Vagina (tissue), 2 donors: ENCODE measurements at places on chromosomes 7 and 10. TPM values are rescaled to one million over a fixed set of nuclear protein-coding genes. Genes with fewer than 3 reads are reported as not detected.

Gene OR13A1
- total RNA-seq: not detected

Gene C10orf62
- total RNA-seq: not detected

Gene NEUROD6
- not detected for total RNA-seq

Gene POU6F2
- not detected for total RNA-seq

Gene PNPLA8
- total RNA-seq: 18.7 TPM

Gene ATOH7
- total RNA-seq: not detected

Gene TDRD1
- not detected for total RNA-seq

Gene CALML3
- 50.6 TPM for total RNA-seq

Gene OR2A5
- not detected for total RNA-seq

Gene SAP25
- 2.9 TPM for total RNA-seq

Gene CYP2E1
- total RNA-seq: 2.9 TPM

Gene AS3MT
- 3.2 TPM for total RNA-seq

Gene TRAPPC14
- 18.2 TPM for total RNA-seq

Gene EBF3
- 10.6 TPM for total RNA-seq

Gene PILRB
- total RNA-seq: 56.0 TPM

Gene KLF14
- not detected for total RNA-seq

Gene HTR5A
- not detected for total RNA-seq

Gene SPDYE9
- not detected for total RNA-seq

Gene UNC5B
- total RNA-seq: 24.3 TPM

Gene MYOF
- 107 TPM for total RNA-seq

Gene NPTX2
- total RNA-seq: 13.0 TPM

Gene INSYN2A
- total RNA-seq: 0.25 TPM

Gene AGAP3
- total RNA-seq: 98.2 TPM

Gene ITGA8
- total RNA-seq: 15.5 TPM

Gene PGAM1
- total RNA-seq: 224 TPM

Gene LEP
- total RNA-seq: 7.4 TPM

Gene PLPP4
- 2.5 TPM for total RNA-seq

Gene BTBD16
- not detected for total RNA-seq

Gene ACTL6B
- total RNA-seq: 0.49 TPM

Gene EXOSC1
- 37.6 TPM for total RNA-seq

Gene MMRN2
- total RNA-seq: 57.2 TPM

Gene PPP1R17
- total RNA-seq: not detected

Gene PNLIPRP3
- 2.2 TPM for total RNA-seq

Gene ZNF804B
- total RNA-seq: not detected

Gene RINT1
- total RNA-seq: 27.5 TPM

Gene MKLN1
- total RNA-seq: 48.4 TPM

Gene SPOCK2
- total RNA-seq: 46.9 TPM

Gene CHRM2
- total RNA-seq: 1.2 TPM

Gene ANKRD61
- not detected for total RNA-seq

Gene LIPM
- total RNA-seq: not detected

Gene SORCS1
- total RNA-seq: 5.9 TPM

Gene ADRA2A
- 14.2 TPM for total RNA-seq

Gene EN2
- total RNA-seq: 0.98 TPM

Gene NPSR1
- total RNA-seq: not detected

Gene KEL
- total RNA-seq: 2.2 TPM

Gene LRRTM3
- total RNA-seq: 0.25 TPM

Gene COL26A1
- total RNA-seq: not detected

Gene NPM3
- total RNA-seq: 39.5 TPM
